HT1080 (cell line): ENCODE measurements at places on chromosomes 2 and 18.

GRCh38 chr2:173866874-173867618 lies 98.1 kb downstream of the SP3 start:
- DNase-seq: no peak

DNA sequence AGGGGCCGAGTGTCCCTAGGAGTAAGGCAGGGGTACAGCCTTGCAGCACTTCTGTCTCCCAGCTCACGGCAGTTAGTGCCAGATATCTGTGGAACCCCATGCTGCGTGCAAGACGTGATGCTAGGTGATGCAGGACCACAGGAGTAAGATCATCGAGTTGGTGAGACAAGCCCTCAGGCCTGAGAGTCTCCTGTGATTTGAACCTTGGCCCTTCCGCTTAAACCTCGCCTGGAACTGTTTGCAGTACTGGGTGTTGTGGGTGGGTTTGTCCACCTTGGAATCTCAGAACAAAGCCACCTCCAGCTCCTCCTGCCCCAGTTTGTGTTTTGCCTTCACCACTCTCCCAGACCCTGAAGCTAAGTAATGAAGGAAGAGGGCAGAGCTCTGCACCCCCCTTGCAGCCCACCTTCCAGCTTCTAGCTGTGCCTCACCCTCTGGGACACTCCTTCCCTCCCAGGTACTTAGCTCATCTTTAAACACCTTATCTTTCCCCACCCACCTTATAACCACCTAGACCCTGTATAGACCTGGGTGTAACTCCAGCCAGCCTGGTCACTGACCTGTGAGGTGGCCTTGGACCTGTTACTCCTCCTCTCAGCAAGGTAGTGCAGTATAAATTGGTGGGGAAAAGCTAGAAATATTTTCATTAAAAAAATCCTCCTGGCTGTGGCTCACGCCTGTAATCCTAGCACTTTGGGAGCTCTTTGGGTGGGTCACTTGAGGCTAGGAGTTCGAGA lies 6.6 kb downstream of the CNNM4 start:
- DNase-seq: no peak

DNA sequence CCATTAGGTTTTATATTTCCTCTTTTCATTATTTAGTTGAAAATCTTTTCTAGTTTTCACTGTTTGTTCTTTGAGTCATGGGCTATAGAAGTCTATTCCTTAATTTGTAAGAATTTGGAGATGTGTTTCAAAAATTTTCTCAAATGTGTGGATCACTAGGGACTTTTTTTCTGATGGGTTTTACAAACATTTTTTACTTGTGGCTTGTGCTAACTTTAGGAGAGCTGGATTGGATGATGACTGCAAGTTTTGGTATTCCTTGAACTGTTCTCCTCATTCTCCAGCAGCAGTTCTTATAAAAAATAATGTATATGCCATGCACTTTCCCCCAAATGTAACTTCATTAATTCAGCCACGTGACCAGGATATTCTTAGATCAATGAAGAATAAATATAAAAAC lies 94.7 kb upstream of the CWC22 start:
- no peak for DNase-seq

DNA sequence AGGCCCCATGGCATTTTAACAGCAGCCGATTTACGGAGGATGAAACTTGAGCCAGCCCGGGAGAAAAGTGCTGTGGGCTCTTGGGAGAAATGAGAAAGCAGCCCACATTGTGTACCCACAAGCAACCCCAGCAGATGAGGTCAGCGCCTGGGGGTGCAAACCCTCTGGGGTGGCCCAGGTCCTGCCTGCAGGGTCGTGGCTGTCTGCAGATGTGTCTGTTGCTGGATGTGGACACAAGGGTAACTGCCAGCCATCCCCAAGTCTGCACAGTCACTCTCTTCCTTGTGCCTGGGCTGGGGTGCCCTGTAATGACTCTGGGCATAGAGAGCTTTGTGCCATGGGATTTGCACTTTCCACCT lies 170.8 kb downstream of the PRKCE start:
- no peak for DNase-seq
